ENCODE measurements at places on chromosomes 2 and 18.

DNA sequence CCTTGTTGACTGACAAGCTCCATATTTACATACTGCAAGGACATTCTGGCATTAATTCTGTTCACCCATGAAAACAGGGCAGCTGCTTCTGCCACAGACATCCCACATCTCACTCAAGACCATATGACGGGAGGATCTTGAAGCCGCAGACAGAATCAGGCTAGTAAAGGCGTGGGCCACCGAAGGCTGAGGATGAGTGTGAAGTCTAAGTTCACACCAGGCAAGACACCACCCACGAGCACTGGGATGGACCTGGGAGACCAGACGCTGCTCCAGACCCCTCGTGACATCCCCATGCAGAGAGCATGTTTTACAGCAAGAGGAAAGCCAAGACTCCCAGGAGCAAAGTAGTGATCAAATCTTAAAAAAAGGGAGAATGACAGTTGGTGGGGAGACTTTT lies 3.2 kb downstream of the FHL2 start:
- no peak for DNase-seq
- H3K27me3 ChIP-seq: no peaks in the 10 kb centered on the region
- H3K4me3 ChIP-seq: no peak overlapping the region
- no peaks in the 10 kb centered on the region for H3K36me3 ChIP-seq
- H3K4me1 ChIP-seq: peaks cover 22% of the 10 kb centered on the region

GRCh38 chr2:176132205-176133171 lies 3.0 kb downstream of the HOXD8 start:
- H3K27me3 ChIP-seq: peaks cover 30% of the 10 kb centered on the region
- no peak for DNase-seq
- H3K4me3 ChIP-seq: no peak overlapping the region
- no peaks in the 10 kb centered on the region for H3K36me3 ChIP-seq

- no peaks in the 10 kb centered on the region for H3K36me3 ChIP-seq
- no peak for DNase-seq
- no peaks in the 10 kb centered on the region for H3K4me1 ChIP-seq
Measured at GRCh38 chr2:215614296-215614695, 178.4 kb upstream of the FN1 start.

GRCh38 chr2:215363461-215364156 lies 51.8 kb downstream of the ATIC start:
- no peak overlapping the region for H3K4me3 ChIP-seq
- H3K27me3 ChIP-seq: no peaks in the 10 kb centered on the region
- H3K36me3 ChIP-seq: no peaks in the 10 kb centered on the region
- H3K4me1 ChIP-seq: no peaks in the 10 kb centered on the region
- no peak for DNase-seq

Measured in esophagus squamous epithelium (tissue), 5 donors.